ENCODE measurements at places on chromosomes 4 and X. TPM values are rescaled to one million over a fixed set of nuclear protein-coding genes. Genes with fewer than 3 reads are reported as not detected.

Gene GPC3
- total RNA-seq, result 19.5 TPM

Gene NEXMIF
- 0.03 TPM for total RNA-seq

Gene DNAAF6
- total RNA-seq, result not detected

Gene NEUROG2
- not detected for total RNA-seq

Gene FATE1
- not detected for total RNA-seq

Gene USP51
- total RNA-seq, result 2.3 TPM
